LHCN-M2 (cell line): ENCODE measurements at places on chromosomes 7 and 10. TPM values are rescaled to one million over a fixed set of nuclear protein-coding genes. Genes with fewer than 3 reads are reported as not detected.

OPN1SW gene
- total RNA-seq, result 1.7 and 2.1 TPM in 2 replicates

DNA sequence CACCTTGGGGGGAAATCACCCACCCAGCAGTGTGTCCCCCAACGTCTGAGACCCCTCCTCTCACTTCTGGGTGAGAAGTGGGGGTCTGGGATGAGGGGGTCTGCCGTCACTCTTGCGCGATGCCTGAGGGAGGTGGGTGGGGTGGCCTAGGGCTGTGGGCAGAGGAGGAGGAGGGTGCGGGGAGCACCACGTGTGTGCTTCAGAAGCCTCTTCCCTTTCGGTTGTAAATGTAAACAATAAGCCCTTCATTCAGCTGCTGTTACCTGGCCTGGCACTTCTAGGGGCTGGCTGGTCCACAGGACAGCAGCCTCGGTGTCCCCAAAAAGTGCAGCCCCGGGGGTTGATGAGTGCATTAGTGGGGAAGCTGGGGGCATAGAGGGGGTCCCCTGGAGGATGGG is 1.3 kb downstream of the CLIP2 start:
- DNase-seq, result no peak

DNA sequence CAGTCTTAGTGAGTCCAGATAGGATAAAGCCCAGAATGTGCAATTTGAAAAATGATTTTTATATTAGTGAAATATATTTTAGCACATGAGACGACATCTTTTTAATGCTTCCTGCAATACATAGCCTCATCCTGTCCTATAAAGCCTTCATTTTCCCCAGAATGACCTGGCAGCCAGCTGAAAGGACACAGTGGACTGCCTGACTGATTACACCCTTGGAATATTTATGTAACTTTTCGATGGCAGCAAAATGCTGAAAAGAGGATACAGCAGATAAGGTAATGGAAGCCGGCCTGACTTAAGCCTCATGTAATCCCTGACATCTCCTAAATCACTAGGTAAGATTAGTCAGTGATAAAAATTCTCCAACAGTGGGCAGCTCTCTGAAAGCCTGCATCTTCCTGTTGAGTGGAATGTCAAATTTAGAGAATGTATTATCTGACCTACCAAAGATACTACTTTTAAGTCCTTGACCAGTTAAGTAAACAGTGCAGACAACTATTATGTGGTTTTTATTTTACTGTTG is 210.7 kb upstream of the STEAP1 start:
- no peak for DNase-seq

PAPOLB gene
- under 0.01 and 0.13 TPM in 2 replicates for total RNA-seq

GRCh38 chr10:19824381-19825342 is 8.4 kb downstream of the PLXDC2 start:
- no peak for DNase-seq

GRCh38 chr10:103049237-103049636 is 131.1 kb downstream of the CNNM2 start:
- no peak for DNase-seq

DNA sequence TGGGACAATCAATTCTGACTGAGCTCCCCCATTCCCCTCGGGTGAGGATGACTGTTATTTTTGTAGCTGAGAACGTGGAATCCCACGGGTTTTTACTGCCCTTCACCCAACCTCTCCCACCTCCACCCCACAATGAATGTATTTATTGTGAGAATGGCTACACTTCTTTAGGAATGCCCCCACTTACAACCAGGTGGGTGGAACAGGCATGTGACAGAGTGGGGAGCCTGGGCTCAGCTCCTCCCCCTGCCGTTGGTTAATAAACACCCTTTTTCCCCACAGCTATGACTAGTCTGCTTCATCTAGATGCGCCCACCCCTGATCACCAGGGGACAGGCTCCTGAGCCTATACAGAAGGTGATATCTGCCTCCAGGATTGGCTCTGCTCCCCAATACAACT is 2.0 kb downstream of the MRPL43 start:
- no peak for DNase-seq

DNA sequence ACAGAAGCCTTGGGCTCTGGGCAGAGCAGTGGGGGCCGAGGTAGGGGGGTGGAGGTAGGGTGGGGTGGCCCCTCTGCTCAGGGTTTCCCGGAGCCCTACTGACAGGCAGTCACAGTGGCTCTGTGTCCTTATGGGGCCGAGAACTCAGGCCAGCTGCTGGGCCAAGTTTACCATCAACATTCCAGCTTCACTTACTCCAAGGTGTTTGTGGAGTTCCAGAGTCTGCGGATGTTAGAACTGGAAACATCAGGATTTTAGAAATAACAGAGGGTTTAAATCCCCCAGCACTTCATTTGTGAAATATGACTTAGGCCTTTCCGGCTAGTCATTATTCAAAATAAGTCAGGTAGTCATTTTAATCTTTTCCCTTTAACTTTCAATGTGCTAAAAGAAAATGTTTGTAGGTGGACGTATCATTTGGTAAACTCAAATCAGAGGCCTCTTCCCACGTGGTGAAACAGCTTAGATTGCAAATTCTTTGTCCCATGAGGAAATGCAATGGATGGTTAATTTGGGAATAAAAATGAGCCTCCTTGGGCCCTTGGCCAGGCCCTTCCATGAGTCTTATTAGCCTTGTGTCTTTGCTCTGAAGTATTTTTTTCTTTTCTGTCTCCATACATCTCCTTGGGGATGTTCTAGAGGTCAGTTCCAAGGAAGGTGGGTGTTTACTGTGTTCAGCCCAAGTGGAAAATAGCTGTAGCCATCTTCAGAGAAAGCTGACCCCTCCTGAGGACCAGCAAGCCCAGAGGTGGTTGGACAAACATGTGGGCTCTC is 99.6 kb upstream of the BTBD16 start:
- DNase-seq, result no peak

NOS3 gene
- 0.13 TPM in 1 of 2 replicates, not detected in the other for total RNA-seq

BTRC gene
- 7.2 and 8.3 TPM in 2 replicates for total RNA-seq

DNA sequence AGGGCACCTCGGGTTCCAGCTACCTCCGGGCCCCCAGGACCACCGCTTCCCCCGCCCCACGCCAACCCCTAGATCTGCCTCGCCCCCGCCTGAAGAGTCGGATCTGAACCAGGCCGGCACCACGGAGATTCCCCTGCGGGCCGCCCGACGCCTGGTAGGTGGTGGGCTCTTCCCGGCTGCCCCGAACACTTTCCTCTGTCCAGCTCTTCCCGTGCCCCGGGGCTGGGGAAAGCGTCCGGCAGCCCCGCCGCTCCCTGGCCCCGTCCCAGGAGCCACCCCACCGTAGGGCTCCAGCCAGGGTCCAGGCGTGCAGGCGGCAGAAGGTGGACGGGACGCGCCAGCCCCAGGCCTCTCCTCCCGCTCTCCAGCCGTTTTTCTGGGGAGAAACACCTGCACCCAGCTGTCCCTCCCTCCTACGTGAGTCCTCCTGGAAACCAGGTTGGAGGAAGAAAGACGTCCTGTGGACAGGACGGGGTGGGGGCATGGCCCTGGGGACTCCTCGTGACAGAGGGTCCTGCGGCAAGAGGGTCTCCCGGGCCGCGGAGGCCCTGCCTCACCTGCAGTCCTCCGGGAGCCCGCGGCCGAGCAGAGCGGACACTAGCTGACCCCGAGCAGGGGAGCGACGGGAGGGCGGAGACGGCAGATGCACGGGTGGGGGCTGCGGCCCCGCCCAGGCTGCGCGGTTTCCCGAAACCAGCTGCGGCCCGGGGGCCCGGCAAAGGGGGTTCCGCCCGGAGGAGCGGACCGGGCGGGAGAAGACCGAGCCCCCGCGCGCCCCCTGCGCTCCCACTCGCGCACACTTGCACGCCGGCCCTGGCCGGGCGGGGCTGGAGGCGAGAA is at the start of gene TMEM176B:
Gene TMEM176B, minus strand, starts transcription at position 624 of the 840 bp plus-strand sequence. CDS start 3,795 bp downstream, outside the sequence.
- no peak for DNase-seq

DNA sequence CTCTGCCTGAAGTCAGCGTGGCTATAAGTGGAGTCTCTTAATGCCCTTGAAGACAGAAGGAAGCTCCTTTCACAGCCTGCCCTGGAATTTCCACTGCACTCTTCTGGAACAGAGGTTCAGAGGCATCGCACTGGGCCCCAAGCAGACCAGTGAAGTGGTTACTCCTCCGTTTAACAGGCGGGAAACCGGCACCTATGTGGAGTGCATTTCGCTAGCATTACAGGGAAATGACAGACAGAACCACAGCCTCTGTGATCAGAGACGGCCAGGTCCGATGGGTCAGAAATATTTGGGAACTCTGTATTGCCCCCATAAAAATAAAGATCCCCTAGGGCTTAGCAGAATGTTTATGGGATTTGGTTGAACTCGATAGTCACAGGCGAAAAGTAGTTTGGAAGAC is 406.9 kb upstream of the PRKCQ start:
- no peak for DNase-seq

DNA sequence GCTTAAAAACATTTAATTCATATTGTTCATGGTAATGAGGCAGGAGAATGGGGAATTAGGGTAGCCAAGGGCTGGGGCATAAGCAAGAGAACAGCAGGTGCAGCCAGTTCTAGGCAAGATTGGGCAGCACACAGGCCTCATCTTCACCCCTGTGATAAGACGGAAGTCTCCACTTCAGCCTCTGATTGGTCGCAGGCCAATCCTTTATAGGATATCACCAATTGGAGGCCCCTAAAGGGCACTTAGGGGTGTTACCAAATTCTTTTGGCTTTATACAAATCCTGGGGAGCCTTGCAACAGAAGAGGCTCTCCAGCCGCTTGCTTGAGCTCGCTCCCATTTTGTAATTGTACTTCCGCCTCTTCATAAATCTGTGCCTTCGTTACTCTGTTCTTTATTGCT is 231.1 kb downstream of the REEP3 start:
- no peak for DNase-seq

DNA sequence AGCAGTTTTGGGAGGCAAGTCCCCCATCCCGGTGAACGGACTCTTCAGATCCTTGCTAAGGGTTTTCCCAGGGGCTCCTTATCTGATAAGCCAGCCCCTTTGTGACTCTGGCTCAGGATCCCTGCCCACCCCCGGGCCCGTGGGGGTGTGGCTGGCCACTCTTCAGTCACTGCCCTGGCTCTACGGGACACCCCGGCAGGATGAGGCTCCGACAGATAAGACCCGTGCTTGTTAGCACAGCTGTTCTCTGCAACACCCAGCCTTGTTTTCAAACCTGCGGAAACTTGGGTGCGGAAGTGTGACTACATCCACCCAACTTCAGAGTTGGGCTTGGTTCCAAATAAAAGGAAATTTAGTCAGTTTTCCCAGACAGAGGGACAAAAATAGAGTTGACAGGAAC is 66.7 kb upstream of the PODXL start:
- peak; percentile 95 for DNase-seq
